ENCODE measurements at places on chromosomes 5 and 9.

DNA sequence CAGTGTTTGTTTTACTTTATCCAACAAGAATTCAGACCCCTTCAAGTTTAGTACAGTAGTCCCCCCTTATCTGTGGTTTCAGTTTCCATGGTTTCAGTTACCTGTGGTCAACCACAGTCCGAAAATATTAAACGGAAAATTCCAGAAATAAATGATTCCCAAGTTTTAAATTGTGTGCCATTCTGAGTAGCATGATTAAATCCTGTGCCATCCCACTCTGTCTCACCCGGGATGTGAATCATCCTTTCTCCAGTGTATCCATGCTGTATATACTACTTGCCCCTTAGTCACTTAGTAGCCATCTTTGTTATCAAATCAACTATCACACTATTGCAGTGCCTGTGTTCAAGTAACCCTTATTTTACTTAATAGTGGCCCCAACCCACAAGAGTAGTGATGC is 153.8 kb upstream of the RASA1 start:
- DNase-seq: no peak

DNA sequence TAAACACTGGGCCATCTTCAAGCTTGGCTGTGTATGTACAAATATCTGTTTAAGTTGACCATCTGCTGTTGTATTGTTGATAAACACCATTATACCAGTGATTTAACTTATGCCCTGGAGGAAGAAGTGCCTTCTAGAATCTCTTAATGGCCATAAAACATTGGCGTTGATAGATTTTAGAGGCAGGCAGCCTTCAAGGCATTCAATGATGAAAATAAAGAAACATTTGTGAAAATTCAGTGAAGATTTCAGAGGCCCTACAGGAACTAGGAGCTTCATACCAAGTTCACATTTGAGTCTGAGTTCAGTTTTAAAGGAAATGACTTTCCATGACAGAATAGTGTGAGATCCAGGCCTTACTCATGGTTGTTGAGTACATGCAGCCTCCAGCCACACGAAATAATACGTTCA is 52.2 kb downstream of the MAP1B start:
- DNase-seq: no peak

- DNase-seq: no peak
These were observed 41.2 kb upstream of the ITGA1 start for GRCh38 chr5:52746539-52746938.

DNA sequence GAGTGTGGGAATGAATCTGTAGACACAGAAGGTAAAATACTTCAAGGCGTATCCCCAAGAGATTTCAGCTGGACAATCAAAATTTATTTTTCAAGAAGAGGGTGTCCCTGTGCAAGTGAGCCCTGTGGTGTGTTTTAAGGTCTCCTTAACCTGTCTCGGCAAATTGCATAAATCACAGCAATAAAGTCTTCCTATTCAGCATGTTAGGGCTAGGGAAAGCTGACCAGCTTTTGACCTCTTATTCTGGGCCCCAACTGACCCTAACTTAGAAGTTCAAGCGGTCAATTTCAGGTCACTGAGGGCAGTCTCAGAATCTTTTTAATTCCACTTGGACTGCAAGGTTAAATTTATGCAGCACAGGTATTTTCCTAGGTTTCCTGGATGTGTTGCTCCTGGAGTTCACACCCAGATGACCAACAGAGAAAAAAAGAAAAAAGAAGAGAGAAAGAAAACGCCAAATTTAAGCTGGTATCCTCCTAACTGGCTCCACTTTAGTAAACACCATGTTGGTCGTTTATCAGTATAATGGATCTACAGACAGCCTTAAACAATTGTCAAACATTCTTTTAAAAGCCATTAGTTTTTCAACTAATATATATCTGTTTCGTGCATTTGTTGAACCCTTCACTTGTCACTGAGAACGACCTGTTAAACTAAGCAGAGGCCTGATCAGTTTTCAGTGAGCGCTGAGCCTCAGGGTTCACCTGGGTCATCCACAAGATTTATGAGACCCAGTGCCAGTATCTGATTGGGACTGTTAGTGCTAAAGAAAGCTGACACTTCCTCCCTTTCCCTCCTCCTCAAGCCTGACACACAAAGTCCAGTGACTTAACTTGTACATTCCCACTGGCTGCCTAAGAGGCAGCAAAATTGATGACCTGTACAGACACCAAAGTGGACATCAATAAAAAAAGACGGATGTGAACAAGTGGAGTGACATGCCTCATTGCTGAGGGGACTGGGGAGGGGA is 546.1 kb downstream of the NR2F1-AS1 start:
- DNase-seq: no peak

- no peak for DNase-seq
These were observed 14.2 kb upstream of the CAST start for GRCh38 chr5:96648023-96648422.

- no peak for DNase-seq
These were observed 18.4 kb downstream of the TENT4A start for GRCh38 chr5:6731465-6732237.

- DNase-seq: no peak
These were observed 17.6 kb downstream of the PSAT1 start for GRCh38 chr9:78314550-78314949.

DNA sequence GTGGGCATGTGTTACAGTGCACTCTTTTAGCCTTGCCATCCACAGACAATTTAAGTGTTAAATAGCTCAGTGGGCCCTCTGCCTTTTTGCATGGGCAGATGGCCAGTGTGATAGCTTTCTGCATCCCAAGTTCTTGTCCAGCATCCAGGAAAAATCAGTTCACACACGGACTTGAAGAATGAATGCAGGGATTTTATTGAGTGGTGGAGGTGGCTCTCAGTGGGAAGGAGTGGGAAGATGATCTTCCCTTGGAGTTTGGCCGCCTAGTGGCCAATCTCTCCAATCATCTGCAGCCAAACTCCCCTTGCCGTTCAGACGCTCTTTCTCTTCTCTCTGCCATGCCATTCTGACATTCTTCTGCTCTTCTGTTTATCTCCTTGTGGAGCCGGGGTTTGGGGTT is 322.4 kb upstream of the GRAMD2B start:
- no peak for DNase-seq

DNA sequence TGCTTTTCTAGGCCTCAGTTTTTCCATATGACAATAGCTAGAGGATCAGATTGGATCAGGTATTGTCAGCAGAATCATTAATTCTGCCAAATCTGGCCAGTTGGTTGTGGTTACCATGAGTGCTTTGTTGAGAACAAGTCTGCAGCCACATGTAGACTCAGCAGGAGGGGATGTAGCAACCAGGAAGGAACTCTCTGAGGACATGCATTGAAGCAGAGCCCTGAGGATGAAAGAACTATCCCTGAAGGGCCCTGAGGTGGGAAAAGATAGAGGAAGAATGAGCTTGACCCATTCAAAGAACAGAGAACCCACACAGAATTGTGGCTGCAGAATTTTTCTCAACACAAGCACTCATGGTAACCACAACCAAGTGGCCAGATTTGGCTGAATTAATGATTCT is 60.1 kb upstream of the AFAP1L1 start:
- no peak for DNase-seq

GRCh38 chr5:132971483-132972435 is 8.3 kb upstream of the AFF4 start:
- DNase-seq: no peak

DNA sequence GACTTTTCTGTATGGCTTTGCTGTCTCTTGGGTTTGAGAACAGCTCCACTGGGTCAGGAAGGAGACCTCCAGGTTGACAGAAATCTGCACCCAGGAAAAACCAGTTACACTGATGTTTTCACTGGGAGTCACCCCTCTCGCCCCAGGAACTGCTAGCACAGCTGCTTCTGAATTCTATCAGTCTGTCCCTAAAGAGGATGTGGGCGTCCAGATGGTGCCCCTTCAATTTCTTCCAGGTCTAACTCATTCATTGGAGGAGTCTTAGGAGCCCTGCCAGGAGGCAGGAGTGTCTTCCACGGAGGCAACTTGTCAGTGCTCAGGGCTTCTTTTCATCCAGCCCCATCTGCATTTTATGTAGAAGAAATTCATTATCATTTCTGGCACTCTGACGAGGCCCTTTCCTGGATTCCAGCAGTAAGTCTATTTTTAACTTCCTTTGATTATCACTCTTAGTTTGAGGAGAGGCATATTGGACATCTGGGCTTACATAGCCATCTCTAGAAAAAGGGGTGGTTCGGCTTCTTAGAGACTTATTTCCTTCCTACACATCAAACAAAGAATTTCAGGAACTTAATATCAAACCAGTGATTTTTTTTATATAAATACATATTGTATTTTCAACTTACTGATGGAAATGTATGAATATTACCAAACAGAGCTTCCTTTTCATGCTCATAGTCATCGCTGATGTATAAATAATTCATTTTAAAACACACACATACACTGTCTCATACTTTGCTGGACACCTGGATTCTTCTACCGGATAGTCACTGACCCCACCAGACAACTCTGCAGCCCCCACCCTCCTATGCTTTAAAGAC is 148.8 kb downstream of the IRX2 start:
- DNase-seq: peak; percentile 17

DNA sequence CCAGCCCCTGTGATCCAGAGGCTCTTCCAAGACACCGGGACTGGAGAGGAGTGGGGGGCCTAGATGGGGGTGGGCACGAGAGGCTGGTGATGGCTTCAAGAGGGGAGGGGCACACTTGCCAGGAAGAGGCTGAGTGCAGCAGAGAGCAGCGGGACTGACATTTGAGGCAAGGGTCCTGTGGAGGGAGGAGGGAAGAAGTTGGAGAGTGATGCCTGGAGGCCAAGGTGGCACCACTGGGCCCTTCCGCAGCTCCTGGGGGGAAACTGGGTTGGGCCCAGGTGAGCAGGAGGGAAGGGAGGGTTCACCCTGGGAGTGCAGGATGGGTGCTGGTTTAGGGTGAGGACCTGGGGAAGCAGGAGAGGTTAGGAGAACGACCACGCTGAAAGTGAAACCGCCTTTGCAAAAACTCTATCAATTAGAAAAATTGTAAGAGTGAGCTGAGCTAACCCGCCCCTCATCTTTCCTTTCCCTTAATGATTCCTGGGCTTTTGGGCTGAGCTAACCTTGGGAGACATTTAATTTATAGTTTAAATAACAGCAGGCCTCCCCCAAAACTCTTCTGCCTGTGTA is 26.2 kb downstream of the ABO start:
- no peak for DNase-seq

DNA sequence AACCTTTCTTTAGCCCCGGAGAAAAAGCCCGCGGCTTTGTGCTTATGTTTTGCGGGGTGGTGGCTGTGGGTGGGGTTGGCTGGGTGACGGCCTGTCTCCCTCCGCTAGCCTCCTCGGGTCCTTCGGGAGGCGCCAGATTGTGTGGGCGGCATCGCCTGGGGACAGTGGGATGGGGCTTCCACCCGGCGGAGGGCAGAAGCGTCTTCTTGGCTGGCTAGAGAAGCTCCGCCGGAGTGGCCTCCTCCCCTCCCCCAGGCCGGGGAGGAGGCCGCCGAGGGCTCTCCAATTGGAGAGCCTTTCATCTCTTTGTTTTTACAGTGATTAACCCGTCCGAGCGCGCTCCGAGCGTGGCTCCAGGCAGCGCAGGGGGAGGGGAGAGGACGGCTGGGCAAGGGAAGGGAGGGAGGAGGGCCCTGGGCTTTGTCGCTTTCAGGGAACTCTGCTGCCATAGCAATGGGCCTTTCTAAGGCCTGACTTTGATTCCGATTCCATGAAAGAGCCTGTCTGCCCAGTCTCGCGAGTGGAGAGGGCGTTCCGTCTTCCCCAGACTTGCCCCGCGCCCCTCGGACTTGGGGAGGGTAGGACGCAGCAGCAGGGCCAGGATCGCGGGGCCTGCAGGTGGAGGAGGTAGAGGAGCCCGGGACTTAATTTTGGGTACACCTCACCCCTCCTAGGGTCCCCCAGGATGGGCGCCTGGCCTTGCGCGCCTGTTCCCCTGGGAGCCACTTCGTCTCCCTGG is 36.7 kb upstream of the TIFAB start:
- DNase-seq: peak; percentile 27

- DNase-seq: no peak
These were observed 37.2 kb downstream of the ALDH1A1 start for GRCh38 chr9:72915659-72916058.

GRCh38 chr5:150945947-150946346 is 41.2 kb upstream of the ZNF300 start:
- DNase-seq: peak; percentile 26

- no peak for DNase-seq
These were observed 64.7 kb downstream of the UBE2R2 start for GRCh38 chr9:33881635-33882034.

Measured in pons (tissue), 1 donor.